Calu3 (cell line): ENCODE measurements at places on chromosomes 1 and 21.

- DNase-seq, result no peak
Measured at GRCh38 chr1:109482791-109483671, 674 bp upstream of the ATXN7L2 start.

GRCh38 chr1:172537827-172538391 is 5.0 kb downstream of the SUCO start:
- DNase-seq, result no peak

GRCh38 chr1:64492424-64492823 is 22.5 kb downstream of the CACHD1 start:
- no peak for DNase-seq

DNA sequence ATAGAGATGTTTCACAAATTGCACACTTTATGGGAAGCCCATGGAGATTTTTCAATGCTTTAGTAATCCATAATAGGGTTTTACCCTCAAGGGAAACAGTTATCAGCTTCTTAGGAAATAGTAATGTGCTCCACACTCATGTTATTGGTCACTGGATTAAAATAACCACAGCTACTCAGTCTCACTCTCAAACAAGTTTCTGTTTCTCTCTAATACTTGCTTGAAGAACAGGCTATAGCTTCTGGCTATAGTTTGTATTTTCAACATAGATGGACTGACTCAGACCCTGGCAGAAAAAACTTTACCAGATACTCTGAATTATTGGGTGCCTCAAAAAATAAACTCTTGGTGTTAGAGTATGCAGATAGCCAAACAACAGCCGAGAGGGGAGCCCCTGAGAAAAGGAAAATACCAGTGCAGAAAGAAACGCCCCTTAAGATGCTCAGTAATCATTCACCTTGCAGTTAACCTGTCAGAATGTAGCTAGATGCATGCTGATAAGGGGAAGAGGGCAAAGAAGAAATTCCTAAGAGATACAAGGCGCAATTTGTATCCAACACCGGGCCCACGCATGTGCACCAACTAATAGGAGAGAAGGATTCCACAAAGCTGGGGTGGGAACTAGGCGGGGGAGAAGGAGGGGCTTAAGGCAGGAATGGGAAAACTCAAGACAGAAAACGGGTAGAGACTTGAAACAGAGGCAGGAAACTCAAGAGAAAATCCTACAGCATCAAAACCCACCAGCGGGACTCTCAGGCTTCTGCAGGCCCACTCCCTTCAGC is 30.4 kb upstream of the PDE4B start:
- DNase-seq, result no peak

DNA sequence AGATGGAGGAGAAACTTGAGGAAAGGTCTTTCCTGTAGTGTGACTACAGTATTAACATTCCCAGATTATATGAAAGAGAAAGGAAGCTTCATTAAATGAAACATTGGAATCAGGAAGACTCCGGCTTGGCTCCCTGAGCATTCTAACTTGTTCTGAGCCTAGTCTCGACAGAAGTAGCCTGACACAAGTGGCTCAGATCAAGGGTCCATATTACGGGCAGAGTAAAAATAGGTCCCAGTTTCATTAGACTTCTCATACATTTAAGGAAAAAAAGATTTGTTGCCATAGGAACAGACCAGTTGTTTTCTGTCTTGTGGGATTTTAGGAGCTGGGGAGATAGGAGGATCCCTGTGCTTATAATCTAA is 12.8 kb downstream of the SMAP2 start:
- DNase-seq, result no peak

- DNase-seq, result peak; percentile 65
Measured at GRCh38 chr1:32892368-32893197, 6.3 kb downstream of the HPCA start.

DNA sequence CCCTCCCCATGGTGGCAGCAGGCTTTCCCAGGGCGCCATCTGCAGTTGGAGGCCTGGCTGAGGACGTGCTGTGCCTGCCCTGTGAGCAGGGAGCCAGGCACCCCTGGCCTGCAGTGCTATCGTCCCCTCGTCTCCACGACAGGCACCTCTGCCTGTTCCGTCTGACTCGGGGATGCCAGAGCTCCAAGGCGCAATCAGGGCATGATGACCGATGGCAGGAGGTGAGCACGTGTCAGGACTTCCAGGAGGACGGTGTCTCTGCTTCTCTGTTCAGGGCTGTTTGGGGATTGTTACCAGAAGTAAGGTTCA is 125.2 kb downstream of the PCBP3 start:
- DNase-seq, result no peak

DNA sequence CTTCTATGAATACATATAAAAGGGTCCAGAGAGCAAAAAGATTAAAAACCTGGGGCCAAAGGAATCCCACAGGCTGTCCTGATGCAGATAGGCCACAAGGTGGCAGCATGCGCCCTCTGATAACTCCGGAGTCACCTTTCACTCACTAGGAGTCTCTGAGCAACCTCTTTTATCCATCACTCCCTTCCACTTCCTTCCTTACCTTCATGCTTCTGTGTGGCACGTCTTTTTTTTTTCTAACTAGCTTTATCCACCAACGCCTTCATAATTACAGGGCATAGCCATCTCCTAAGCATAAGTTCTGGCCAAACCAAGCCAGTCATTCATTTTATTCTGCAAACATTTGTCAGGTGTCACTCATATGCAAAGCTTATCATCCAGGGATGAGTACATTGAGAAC is 3.9 kb upstream of the PGLYRP4 start:
- DNase-seq, result peak; percentile 73

DNA sequence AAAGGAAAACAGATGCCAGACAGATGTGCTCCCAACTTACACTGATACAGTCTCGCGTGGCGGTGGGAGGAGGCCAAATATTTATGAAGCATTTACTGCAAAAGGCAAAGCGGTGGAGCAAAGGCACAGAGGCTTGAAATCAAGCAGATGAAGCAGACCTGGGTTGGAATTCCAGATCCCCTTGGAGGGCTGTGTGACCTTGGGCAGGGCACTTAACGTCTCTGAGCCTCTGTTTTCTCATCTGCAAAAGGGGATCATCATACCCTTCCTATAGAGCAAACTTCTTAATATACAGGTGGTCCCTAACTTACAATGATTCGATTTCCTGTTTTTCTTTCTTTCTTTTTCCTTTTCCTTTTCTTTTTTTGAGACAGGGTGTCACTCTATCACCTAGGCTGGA is 54.1 kb downstream of the IGSF21 start:
- no peak for DNase-seq

GRCh38 chr1:106366627-106367319 is 689.7 kb upstream of the PRMT6 start:
- no peak for DNase-seq

GRCh38 chr1:167714098-167714438 is 7.7 kb upstream of the MPZL1 start:
- DNase-seq, result no peak

GRCh38 chr1:241311056-241311746 is 45.8 kb downstream of the RGS7 start:
- no peak for DNase-seq

GRCh38 chr1:115373305-115373704 is 35.3 kb upstream of the NGF start:
- no peak for DNase-seq

- no peak for DNase-seq
Measured at GRCh38 chr1:194151056-194151455, 964.6 kb upstream of the B3GALT2 start.

DNA sequence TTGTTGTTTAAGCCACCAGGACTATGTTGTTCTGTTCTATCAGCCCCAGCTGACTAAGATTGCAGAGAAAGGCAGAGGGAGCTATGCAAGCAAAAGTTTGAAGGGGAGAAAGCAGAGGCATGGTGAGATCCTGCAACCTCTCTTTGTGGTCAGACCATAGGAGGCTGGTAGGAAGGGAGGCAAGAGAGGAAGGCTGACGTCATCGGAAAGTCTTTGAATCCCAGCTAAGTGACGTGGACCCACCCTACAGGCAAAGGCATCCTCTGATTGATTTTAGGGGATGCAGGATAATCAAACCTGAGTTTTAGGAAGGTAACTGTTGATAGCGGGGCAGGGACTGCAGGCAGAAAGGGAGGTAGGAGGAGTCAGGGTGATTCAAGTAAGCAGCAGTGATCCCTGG is 23.3 kb upstream of the TNNI1 start:
- no peak for DNase-seq

- DNase-seq, result no peak
Measured at GRCh38 chr1:209029737-209030136, 553.8 kb upstream of the CAMK1G start.

DNA sequence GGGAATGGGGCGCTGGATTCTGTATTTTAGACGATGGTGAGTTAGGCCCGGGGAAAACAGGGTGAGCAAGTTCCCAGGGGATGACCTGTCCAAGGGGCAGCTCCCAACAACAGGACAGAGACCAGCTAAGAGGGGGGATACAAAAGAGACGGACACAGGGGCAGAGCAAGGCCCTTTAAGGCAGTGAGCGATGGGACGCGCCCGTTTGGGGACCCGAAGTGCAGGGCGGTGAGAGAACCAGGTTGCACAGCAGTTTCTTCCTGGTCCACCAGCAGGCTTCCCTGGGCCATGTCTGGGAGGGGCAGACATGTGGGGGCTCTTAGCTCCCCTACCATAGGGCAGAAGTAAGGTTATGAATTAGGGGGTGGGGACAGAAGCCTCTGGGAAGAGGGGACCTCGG is 22.0 kb downstream of the INAVA start:
- no peak for DNase-seq

- no peak for DNase-seq
Measured at GRCh38 chr1:10353282-10353681, 45.6 kb upstream of the PGD start.

GRCh38 chr1:184865831-184866230 is 108.5 kb downstream of the NIBAN1 start:
- DNase-seq, result no peak

- no peak for DNase-seq
Measured at GRCh38 chr1:175540896-175541645, 202.3 kb downstream of the TNR start.

- DNase-seq, result peak; percentile 71
Measured at GRCh38 chr1:56284928-56285327, 294.4 kb downstream of the PLPP3 start.

GRCh38 chr1:202998836-202999750 is 8.1 kb upstream of the TMEM183A start:
- peak; percentile 71 for DNase-seq

DNA sequence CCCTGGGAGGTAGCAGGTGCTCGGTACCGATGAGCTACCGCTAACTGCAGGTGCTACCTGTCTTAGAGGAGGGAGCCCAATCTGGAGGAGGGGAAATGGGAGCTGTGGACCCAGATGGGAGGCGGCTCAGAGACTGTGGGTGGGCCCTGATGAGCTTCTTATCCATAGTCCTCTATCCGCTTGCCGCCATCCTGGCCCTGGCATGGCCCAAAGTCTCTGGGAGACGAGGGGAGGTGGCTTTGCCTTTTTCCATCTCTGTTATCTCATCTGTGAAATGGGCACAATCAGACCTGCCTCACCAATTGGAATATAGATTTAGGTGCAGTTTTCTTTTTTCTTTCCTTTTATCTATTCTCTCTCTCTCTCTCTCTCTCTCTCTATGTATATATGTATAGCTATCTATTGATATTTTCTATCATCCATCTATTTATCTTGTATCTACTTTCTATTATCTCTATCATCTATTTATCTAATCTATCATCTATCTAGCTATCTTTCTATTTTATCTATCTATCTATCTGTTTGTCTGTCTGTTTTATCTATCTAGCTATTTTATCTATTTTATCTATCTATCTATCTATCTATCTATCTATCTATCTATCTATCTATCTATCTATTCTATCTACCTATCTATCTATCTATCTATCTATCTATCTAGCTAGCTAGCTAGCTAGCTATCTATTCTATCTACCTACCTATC is 16.5 kb downstream of the TNFRSF1B start:
- DNase-seq, result no peak

DNA sequence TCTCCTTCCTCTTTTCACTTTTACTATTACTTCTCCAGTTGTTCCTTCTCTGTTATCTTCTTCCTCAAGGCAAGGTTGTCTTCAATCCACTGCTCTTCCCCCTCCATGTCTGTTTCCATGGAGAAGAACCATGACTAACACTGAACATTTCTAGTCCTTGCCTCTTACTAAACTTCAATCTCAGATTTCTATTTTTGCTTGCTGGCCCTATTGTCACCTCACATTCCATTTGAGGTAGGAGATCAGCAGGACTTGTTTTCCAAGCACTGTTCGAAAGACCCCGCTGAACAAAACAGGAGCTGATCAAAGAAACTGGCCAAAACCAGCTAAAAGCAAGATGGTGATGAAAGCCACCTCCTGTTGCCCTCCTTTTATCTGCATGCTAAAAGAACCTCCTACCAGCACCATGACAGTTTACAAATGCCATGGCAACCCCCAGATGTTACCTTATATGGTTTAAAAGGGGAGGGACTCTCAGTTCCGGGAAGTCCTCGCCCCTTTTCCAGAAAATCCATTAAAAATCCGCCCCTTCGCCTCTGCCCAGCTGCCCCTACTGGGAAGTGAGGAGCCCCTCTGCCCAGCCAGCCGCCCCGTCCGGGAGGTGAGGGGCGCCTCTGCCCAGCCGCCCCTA is 22.6 kb downstream of the GON4L start:
- no peak for DNase-seq

DNA sequence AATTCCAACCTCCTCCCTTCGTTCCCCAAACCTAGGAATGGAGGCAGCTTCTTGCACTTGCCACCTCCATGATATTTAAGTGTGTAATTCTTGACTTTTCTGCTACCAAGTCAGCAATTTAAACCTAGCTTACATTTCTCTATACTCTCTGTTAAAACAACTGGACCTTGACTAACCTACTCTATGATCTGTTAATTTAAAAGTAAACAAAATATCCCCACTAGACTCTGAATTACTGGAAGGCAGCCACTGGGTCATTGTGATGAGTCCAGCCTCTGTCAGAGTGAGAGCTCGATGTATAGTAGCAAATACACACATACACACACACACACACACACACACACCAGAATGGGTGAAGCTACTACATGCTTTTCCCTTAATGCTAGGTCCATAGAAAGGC is 40.0 kb upstream of the DHCR24 start:
- no peak for DNase-seq

GRCh38 chr1:241787691-241788090 is 60.3 kb upstream of the EXO1 start:
- no peak for DNase-seq

DNA sequence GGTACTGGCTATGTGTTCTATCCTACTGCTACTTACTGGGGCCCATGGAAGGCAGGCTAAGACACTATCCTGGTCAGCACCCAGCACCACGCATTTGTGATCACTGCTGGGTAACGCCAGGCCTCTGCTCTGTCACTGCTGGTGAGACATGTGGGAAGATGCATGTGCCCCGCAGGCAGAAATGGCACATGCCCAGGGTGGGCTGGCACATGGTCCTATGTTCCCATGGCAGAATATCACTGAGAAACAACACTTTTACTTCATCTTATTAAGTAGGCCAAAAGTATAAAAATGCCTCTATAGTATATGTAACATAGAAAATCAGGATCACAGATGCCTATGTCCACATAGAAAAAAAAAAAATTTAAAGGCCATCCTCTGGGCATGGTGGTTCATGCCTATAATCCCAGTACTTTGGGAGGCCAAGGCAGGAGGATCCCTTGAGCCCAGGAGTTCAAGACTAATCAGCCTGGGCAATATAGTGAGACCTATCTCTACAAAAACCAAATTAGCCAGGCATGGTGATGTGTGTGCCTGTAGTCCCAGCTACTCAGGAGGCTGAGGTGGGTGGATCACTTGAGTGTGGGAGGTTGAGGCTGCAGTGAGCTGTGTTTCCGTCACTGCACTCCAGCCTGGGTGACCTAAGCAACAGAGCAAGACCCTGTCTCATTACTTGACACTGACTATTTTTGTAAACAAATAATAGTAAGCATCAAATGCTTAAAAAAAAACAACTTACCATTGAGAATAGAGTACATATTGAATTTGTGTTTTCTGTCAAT is 11.5 kb downstream of the DDX59 start:
- DNase-seq, result no peak

GRCh38 chr1:58898739-58899586 is 115.1 kb upstream of the JUN start:
- no peak for DNase-seq
